Tibial nerve (tissue), 4 donors: ENCODE measurements at places on chromosomes 12 and 14.

DNA sequence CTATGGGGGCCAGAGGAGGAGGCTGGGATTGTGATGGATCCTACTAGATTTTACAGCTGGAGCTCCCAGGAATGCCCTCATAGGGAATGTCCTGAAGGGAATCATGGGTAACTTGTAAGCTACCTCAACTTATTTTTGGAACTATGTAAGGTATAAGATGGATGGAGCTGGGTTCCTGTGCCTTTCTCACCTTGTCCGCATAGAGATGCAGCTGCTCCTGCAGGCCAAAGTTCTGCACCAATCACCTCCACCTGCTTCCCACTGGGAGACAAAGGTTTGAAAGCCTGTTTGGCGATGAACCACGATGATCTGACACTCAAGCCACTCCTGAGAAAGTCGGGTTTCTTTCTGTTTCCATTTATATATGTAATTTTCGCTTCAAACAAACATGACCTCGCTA lies 648 bp upstream of the AKAP5 start:
- no peak for DNase-seq

- DNase-seq: no peak
These were observed 1.6 kb downstream of the SLC48A1 start for GRCh38 chr12:47774663-47775062.

DNA sequence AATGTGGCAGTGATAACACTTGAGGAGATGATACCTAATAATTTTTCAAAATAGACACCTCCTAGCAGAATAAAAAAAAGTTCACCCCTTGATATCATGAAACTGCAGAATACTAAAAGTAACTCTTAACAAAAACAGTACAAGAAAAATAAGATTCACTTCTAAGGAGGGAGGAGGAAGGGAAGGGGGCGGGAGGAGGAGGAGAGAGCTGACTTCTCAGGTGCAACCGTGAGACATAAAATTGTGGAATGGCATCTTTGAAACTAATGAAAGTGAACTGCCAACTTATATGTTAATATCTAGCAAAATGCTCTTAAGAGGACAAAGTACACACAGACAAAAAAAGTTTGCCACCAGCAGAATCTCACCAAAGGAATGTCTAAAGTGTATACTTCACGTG lies 115.8 kb downstream of the SCFD1 start:
- no peak for DNase-seq

DNA sequence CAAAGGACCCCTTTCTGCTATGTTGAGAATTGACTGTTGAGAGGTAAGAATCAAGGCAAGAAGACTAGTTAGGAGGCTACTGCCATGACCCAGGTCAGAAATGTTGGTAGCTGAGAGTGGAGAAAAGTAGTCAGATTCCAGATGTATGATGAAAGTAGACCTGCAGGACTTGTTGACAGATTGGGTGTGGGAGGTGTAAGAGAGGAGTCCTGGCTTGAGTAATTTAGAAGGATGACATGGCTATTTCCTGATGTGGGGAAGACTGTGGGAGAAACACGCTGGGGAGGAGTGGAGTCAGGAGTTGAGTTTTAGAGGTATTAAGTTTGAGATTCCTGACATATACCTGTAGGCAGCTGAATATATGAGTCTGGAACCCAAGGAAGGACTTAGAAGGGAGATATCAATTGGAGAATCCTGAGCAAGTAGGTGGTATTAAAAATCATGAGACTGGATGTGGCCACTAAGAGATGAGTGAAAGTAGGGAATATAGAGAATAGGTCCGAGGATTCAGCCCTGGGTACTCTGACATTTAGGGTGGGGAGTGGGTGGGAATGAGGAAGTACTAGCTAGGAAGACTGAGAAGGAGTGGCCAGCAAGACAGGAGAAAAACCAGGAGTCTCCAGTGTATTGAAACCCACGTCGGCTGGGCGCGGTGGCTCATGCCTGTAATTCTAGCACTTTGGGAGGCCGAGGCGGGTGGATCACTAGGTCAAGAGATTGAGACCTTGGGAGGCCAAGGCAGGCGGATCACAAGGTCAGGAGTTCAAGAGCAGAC lies 12.6 kb upstream of the DDX47 start:
- no peak for DNase-seq

DNA sequence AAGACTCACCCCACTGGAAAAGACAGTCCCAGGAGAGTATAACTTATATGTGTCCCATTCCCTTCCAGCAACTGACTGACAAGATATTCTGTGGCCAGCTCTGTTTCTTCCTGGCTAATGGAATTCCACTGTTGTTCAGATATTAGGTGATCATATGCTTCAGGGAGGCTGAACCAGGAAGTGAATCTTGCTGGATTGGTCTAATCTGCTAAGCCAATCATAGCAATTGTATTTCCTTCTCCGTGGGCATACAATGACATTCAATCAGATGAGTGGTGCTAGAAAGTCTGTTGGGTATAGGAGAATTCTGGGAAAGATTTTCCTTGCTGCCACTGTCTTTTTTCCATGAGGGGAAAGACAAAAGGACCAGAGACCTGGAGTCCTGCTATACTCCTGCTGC lies 12.1 kb downstream of the PYGL start:
- no peak for DNase-seq

DNA sequence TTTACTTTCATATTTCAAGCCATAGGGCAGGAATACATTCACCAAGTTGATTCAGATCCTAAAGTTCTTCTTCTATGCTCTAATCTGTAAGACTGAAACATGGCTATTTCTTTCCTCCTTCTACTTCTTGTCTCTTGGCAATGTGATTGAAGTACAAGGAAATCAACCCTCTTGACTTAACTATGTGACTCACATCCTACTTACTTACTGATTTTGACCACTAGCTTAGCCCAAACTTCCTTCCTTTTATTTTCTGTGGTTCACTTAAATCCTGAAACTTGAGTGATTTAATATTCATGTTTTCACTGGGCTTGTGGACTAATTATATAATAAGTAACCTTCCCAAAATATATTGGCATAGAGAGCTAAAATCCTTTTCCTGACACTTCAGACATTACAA lies 111.2 kb upstream of the NOVA1 start:
- DNase-seq: no peak

DNA sequence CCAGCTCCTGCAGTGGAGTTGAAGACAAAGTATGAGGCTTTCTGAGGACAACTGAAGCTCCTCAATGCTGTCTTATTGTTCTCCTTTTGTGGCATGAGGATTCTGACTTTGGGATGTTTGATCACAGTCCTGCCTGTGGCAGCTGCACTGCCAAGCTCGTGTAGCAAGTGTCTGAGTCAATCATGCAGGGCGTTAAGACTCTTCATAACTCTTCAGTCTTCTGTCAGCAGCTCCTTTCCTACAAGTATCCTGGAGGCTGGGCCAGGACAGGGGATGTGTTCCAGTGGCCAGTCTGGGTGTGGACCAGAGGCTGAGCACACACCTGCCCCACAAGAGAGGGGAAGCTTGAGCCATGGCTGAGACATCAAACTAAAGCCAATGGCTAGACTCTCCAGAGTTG lies 94.3 kb downstream of the PELI2 start:
- no peak for DNase-seq

GRCh38 chr14:96194657-96195431 lies 9.8 kb upstream of the BDKRB2 start:
- DNase-seq: no peak

DNA sequence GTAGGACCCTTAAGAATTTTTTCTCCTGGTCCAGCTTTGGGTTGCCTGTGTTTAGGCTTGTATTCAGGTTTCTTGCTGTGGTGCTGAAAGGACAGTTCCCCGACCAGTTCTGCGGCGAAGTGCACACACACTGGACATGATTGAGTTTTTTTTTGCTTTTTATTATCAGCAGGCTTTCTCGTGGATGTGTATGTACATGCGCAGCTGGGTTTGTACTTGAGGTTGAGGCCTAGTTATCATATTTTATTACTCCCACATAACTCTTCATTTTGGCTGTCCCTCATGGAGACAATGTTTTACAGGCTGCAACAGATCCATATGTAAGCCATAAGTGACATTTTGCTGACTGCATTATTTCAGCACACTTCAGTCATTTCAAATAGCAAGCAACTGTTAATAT lies 2.5 kb downstream of the SCN8A start:
- DNase-seq: no peak

GRCh38 chr14:75022655-75023054 lies 19.9 kb downstream of the EIF2B2 start:
- DNase-seq: no peak

GRCh38 chr12:30706476-30706875 lies 10.8 kb upstream of the IPO8 start:
- no peak for DNase-seq

DNA sequence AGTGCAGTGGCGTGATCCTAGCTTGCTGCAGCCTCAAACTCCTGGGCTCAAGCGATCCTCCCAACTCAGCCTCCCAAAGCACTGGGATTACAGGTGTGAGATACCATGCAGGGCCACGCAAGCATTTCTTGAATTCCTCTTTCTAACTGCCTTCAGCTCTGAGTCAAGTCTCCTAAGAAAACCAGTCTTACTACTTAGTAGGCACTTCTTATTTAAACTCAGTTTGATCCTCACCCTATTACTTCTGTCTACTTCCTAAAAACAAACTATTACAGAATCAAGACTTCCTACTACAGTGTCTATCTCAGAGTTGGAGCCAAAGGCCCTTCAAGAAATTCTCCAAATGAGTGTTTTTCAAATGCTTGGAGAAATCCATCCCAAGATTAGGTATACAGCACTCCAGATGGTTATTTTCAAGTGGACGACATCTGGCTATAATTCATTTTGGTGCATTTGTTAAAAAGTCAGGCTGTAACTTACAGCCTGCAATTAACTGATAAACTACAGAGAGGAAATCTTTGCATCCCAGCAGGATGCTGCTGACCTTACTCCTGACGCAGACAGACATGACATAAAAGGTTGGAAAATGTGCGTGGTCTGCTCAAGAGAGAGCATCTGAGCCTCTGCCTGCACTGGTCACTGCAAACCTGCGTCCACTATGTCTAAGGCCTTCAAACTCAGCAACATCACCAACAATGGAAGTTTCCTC lies 34.7 kb downstream of the SSH1 start:
- DNase-seq: no peak

- DNase-seq: no peak
These were observed 309.7 kb downstream of the BMP4 start for GRCh38 chr14:53646925-53647324.

- no peak for DNase-seq
These were observed 17.2 kb downstream of the RASSF8 start for GRCh38 chr12:25975682-25976081.

GRCh38 chr14:38248321-38249028 lies 7.4 kb downstream of the CLEC14A start:
- no peak for DNase-seq

GRCh38 chr12:57816855-57817151 lies 1.7 kb downstream of the AVIL start:
- DNase-seq: no peak

GRCh38 chr14:90816681-90817436 lies 629 bp upstream of the TTC7B start:
- DNase-seq: no peak

- DNase-seq: no peak
These were observed 2.7 kb downstream of the PCNX1 start for GRCh38 chr14:70909733-70910614.

- DNase-seq: no peak
These were observed 64.9 kb downstream of the SPRING1 start for GRCh38 chr12:116672842-116673516.
